ENCODE measurements at places on chromosomes 13 and 19. TPM values are rescaled to one million over a fixed set of nuclear protein-coding genes. Genes with fewer than 3 reads are reported as not detected.

DNAJC15 gene
- 13.6 TPM for total RNA-seq

C19orf38 gene
- total RNA-seq = 0.44 TPM

WTIP gene
- 0.16 TPM for total RNA-seq

DNA sequence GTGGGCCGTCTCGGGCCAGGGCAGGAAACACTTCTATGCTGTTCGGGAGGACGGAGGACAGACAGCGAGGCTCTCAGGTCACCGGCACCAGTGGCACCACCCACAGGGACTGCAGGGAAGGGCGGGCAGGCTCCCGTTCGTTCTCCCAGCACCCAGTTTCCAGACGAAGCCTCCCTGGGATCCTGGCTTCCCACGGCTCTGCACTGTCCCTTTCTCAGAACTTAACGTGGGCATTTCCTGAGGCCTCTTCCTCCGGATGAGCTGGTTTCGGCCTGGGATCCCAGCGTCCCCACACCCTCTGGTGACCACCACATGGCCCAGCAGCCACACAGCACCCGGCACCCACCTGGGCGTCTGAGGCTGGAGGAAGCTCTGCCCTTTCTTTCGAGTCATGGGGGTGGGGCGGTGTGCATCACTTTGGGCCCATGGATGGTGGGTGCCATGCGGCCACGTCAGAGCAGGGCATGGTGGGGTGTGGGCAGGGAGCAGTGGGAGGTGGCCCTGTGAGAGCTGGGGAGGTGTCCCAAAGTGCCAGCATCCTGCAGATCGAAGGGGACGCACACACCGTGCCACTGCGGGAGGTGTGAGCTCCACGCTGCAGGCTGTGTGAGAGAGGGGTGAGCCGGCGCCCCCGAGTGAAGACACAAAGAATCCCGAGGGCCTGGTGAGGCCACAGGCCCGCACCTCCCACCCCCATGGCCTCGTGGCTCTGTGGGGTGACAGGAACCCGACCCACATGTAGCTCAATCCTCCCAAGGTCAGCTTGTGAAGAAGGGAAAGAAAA, 38.7 kb upstream of the GRTP1 start:
- no peaks in the 10 kb centered on the region for H3K27me3 ChIP-seq
- H3K36me3 ChIP-seq = no peaks in the 10 kb centered on the region
- no peak for DNase-seq
- H3K4me3 ChIP-seq = no peak overlapping the region

DNA sequence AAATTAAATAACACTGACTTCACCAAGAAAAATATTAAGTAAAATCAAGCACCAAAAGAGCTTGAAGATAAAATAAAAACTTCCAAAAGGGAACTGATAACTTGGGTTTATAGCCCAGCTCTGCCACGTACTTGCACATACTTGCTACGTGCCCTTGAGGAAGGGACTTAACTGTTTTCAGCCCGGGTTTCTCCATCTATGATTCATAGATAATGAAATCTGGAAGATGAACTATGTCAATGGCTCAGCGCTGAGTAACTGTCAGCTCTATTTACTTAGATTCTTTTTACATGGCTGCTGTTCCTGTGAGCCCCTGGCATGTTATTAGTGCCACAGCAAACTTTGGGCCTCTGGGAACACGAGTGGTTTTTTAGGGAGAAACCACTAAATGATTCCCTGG, 9.6 kb upstream of the ZC3H13 start:
- no peak overlapping the region for H3K4me3 ChIP-seq
- H3K27me3 ChIP-seq = no peaks in the 10 kb centered on the region
- H3K4me1 ChIP-seq = no peaks in the 10 kb centered on the region
- H3K27ac ChIP-seq = no peak overlapping the region

DNA sequence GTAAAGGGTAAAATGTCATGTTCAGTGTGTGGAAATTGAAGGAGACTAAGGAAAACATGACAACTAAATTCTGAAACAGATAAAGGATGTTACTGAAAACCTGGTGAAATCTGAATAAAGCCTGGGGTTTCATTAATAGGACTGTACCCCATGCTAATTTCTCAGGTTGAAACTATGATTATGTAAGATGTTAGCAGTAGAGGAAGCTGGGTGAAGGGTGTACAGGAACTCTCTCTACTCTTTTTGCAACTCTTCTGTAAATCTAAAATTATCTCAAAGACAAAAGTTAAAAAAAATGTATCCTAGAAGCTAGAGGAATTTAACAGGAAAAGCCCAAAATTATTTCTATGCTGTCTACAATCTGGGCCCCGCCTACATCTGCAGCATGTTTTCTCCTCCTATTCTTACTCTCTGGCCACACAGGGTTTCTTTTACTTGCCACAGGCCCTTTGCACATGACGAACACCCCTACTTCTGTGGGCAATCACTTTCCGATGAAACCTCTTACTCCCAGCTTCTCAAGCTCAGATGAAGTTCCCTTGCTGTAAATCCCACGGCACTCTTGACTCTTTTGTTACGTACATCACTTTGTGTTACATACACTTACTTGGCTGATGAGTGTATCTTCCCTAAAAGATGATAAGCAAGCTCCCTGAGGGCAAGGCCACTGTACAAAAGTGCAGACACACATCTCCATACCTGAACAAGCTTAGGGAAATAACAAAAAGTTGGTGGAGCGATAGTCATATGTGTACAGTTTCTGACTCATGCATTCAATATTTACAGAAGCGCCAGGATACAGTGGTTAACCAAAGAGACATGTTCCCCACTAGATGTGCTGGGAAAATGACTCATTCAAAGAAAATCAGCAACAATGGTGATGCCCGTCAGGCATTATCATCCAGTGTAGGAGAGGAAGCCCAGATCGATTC, 32.6 kb downstream of the RUBCNL start:
- H3K4me3 ChIP-seq = no peak overlapping the region
- H3K27ac ChIP-seq = no peak overlapping the region
- no peaks in the 10 kb centered on the region for H3K27me3 ChIP-seq
- DNase-seq = no peak

All from CD8-positive, alpha-beta memory T cell (primary cell).